Cerebellar nuclear complex (tissue), 1 donor: ENCODE measurements at places on chromosomes 16 and 17.
A peak's percentile ranks its signal among the peaks of the same experiment; 100 is the strongest.

DNA sequence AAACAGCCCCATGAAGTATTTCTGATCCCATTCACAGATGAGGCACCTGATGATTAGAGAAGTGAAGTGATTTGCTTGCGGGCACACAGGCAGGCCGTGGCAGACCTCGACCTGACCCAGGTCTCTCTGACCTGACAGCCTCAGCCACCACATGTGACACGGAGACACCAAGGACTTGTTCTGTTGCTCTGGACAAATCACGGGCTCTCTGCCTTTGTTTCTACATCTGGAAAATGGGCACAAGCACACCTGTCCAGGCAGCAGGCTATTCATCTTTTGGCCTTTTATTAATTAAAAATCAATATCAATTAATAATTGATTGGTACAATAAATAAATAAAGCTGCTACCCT, 3.4 kb downstream of the MAP3K14 start:
- DNase-seq = no peak

- no peak for DNase-seq
Observed at GRCh38 chr16:60949800-60950199, 1086.4 kb downstream of the CDH8 start.

DNA sequence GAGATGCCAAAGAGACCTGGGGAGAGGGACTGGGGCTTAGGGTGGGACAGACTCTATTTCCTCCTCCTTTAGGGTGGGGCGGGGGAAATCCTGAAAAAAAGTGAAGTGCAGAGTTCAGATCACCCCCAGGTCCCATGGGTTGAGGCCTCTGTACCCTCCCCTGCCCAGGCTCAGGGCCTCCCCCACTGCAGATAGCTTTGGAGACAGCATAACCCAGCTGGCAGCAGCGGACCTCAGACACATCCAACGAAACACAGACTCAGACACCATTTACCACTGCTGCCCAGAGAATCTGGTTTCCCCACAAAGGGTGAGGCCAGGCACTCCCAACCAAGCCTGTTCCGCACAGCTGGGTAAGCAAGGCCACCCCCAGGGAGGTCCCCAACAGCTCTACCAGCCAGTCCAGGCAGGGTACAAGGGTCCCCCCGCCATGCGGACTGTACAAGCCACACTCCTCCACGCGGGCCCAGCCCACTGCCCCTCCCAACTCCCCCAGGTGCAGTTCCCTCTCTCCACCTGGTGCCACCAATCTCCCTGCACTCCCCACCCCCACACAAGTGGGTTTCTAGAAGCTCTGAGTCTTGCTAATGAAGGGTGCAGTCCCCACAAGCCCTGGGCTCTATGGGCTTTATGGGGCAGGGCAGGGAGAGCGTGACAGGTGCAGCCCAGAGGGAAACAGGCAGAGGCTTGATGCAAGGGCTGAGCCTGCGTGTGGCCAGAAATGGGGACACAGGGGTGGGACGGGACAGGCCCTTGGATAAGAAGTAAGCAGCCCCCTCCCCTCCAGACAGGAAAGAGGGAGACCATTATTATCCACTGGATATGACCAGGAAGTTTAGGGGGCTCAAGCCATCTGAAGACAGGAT, 8.9 kb downstream of the RHBDF2 start:
- no peak for DNase-seq

DNA sequence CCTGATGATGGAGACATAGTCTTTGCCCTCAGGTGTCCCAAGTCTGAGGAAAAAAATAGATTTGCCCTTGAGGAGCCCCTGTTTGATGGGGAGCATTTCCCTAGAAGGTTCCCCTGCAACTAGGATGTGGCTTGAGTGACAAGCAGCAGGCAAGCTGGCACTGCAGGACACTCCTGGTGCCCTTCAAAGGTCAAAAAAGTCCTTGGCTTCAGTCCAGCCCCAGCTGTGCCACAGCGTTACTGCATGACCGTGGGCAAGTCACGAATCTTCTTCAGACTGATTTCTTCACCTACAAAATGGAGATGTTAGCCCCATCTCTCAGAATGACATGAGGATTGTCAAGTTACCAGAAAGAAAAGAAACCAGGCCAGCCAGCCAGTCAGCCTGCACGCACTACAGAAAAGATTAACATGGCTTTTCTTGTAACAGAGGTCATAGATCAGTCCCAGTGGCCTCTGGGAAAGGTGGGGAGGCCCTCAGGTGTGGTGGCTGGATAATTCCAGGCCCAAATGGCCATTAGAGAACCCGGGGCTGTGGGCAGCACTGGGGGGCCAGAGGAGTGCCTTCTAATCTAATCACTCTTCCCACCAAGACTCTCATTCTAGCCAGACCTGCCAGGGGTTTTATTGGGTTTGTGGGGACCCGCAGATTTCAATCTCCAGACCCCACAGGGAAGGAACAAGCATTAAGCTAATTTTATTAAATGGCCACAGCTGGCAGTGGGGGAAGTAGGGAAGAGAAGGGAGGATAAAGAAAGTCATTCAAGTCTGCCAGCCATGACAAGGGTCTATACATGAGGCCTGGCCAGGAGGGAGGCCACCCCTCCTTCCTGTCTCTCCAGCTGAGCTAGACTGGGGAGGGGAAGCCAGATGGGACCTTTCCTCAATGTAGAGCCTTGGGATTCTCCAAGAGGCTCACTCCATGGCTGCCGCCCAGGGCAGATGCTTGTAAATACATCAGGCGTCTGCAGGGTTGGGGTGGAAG, 9.7 kb upstream of the KIF18B start:
- no peak for DNase-seq

- no peak for DNase-seq
Observed at GRCh38 chr16:83615141-83615952, 192.4 kb upstream of the HSBP1 start.

GRCh38 chr17:82322526-82323453, 5.4 kb upstream of the CD7 start:
- no peak for DNase-seq

- no peak for DNase-seq
Observed at GRCh38 chr16:87701505-87701921, 64.3 kb downstream of the KLHDC4 start.

- no peak for DNase-seq
Observed at GRCh38 chr17:869086-869485, 86.9 kb downstream of the MRM3 start.

DNA sequence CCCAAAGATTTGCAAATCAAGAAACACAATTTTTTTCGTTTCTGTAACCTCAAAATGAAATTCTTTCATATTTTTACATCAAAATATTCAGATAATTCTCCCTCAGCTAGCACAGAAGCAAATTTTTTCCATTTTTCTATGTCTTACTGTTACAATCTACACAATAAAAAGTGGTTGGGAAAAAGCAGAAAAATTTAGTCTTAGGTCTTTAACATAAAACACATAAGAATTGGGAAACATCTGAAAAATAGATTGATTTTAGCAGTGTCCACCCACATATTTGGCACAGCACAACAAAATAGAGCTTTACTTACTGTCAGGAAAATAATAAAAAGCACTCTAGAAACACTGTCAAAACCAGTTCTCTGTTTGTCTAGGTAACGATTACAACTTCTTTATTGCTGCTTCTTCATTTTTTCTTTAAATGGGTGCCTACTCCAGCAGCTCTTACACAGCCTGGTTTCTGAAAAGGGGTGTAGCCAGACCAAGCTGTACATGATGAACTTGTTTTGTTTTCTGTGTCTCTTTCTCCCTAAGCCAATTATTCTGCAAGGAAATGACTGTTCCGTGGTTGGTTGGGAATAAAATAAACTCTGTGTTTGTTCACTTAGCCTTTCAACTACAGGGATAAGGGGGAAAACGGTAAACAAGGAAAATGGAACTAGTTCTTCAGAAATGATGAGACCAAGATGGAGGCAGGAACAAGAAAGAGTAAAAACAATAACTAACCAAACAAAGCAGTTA, at the start of gene ABCA6:
Gene ABCA6 (minus strand): TSS at position 465 of the 744 bp plus-strand sequence. CDS start 1,192 bp downstream, outside the sequence.
- no peak for DNase-seq

- DNase-seq = no peak
Observed at GRCh38 chr17:42653179-42654124, 5.6 kb upstream of the TUBG2 start.

DNA sequence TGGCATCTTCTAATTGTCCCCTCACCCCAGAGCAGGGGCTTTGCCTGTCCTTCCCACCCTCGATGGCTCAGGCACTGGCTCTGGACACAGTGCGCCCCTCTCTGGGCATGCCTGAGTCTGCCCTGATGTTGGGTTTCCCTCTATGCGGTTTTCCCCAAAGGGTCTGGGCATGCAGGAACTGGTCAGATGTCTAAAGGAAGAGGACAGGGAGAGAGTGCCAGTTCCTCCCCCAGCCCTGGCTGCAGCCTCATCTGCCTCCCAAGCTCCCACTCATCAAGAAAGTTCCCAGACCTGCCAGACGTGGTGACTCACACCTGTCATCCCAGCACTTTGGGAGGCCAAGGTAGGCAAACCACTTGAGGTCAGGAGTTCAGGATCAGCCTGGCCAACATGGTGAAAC, 41.3 kb upstream of the PABPN1L start:
- no peak for DNase-seq

- DNase-seq = no peak
Observed at GRCh38 chr16:12240036-12240435, 263.5 kb downstream of the SNX29 start.

- DNase-seq = peak; percentile 20
Observed at GRCh38 chr16:11190588-11191560, 65.1 kb downstream of the SOCS1 start.

GRCh38 chr17:41647940-41648410, 23.6 kb upstream of the KRT17 start:
- peak; percentile 59 for DNase-seq

DNA sequence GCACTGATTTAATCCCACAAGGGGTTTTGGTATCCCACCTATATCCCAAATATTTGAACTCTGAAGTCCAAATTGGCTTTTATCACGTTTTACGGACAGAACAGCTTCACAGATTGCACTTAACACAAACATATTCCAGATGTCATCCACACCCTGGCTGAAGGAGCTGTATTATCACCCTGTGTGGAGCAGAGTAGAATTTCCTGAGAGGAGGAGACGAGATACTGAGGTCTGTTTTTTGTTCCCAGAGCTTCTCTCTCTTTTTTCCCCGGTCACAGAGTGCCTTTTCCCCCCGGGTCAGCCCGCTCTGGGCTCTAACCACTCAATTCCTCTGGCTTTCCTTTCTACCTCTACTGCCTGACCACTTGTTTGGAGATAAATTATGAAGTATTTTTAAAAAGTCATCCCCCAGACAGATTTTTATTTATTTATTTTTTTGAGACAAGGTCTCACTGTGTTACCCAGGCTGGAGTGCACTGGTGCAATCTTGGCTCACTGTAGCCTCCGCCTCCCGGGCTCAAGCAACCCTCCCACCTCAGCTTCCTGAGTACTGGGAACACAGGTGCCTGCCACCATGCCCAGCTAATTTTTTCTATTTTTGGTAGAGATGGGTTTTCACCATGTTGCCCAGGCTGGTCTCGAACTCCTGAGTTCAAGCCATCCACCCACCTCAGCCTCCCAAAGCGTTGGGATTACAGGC, 30.7 kb downstream of the DNAH2 start:
- no peak for DNase-seq

GRCh38 chr17:17144916-17145665, 61.0 kb downstream of the PLD6 start:
- DNase-seq = no peak

DNA sequence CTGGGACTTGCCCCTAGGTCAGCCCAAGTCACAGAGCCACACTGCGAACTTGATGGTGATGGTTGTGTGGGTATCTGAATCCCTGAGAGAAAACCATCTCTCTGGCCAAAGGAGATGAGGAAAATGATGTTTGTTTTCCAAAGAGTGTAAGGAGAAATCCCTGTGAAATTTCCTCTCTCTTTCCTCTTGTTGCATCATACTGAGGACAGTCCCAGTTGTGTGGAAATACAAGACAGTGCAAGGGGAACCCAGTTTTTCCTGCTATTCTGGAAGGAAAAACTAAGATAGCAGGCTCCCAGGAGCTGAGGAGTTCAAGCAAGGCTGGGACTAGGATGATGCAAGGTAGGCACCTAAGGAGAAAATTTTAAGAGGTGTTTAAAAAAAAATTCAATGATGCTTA, 86.8 kb upstream of the TOM1L1 start:
- no peak for DNase-seq

DNA sequence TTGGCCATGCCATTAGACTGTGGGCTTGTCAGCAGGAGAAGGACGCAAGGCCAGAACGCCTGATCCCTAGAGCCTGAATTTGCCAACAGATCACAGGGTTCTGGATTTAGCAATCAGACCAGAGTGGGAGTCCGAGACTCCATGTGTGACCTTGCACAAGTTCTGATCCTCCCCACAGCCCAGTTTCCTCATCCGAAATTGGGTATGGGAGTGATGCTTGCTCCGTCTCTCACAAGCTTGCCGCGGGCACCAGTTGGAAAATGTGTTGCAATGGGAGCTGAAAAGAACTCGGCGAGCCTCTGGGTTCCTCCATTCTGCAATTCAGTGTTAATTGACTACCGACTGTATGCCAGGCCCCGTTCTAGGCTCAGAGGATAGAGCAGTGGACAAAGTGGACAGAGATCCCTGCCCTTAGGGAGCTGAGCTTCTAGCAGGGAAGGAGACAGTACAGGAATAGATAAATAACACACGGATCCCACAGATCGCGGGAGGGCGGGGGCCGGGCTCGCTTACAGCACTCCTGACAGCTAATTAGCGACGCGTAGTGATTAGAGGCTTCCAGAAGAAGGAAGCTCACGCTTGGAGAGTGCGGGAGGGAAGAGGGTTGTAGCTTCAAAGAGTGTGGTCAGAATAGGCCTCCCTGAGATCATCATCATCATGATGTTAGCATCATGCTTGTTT, 150.4 kb upstream of the CIBAR2 start:
- DNase-seq = no peak

- DNase-seq = no peak
Observed at GRCh38 chr17:79803421-79803996, 6.6 kb upstream of the CBX8 start.

GRCh38 chr16:2082983-2083364, 35.2 kb downstream of the TSC2 start:
- no peak for DNase-seq

- no peak for DNase-seq
Observed at GRCh38 chr16:67708368-67708771, 10.7 kb downstream of the GFOD2 start.

DNA sequence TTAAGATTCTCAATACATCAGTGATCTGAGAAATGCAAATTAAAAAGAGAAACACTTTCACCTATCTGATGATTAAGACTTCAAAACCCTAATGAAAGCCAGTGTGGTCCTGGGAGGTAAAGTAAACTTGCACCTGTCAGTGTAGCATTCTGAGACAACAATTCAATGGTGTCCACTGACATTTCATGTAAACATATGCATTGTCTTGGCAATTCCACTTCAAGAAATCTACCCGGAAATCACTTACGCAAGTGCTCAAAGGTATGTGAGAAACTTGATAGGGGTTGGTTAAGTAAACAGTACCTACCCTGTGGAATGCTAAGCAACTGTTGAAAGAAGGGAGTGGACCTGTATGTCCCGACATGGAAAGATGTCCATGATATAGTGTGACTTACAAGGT, 2.1 kb downstream of the ST6GALNAC1 start:
- no peak for DNase-seq
